ENCODE measurements at places on chromosomes 3 and 15.

GRCh38 chr3:152328841-152329240, 60.1 kb downstream of the MBNL1 start:
- no peak for DNase-seq

- DNase-seq: no peak
Measured at GRCh38 chr3:102235679-102236078, 199.1 kb upstream of the ZPLD1 start.

GRCh38 chr3:139597947-139598346, 58.4 kb upstream of the RBP1 start:
- no peak for DNase-seq

DNA sequence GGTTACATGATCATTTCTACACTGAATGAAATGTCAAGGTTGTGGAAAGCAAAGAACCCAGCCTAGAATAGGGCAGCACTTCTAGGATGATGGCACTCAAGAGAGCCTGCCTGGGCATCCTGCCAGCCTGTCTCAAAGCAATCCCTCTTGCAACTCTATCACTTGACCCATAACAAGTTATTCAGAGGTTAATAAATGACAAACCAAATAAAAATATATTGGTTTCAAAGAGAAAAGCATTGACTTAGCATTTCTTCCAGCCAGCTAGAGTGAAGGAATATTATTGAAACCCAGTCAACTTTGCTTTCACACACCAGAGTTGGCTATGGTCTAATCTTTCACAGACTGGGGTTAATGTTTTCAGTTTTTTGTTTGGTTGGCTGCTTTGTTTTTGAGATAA, 214.6 kb upstream of the UBE2E2 start:
- DNase-seq: no peak

DNA sequence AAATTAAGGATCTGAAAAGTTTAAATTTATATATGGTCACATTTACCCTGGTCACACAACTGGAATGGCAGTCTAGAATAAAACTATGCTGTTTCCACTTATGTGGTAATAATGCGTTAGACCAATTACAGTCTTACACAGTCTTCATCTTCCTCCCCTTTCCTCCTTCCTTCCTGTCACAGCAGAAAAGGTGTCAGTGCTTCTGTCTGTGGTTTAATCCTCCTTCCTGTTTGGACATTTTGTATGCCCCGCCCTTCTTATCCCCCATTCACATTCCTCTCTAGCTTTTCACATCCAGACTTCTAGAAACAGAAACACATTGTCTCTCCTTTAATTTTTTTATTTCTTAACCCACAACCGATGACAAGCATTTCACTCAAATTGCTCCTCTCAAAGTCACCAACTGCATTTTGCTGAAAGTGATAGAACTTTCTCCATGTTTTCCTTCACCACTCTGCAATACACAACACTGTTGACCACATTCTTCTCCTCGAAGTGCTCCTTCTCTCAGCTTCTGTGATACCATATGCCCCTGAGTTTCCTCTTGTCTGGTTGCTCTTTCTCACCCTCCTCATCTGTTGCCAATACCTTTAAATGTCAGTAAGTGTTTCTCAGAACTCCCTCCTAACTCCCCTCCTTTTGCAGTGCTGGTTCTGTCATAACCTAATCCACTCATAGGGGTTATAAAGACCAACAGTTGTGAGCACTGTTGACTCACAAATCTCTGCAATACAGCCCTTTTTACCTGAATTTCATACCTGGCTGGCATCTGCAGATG, 271.6 kb downstream of the UBE2E2 start:
- no peak for DNase-seq

- DNase-seq: no peak
Measured at GRCh38 chr15:41024885-41025284, 71.6 kb downstream of the CHAC1 start.

GRCh38 chr3:78977073-78977472, 790.7 kb downstream of the ROBO1 start:
- DNase-seq: no peak

DNA sequence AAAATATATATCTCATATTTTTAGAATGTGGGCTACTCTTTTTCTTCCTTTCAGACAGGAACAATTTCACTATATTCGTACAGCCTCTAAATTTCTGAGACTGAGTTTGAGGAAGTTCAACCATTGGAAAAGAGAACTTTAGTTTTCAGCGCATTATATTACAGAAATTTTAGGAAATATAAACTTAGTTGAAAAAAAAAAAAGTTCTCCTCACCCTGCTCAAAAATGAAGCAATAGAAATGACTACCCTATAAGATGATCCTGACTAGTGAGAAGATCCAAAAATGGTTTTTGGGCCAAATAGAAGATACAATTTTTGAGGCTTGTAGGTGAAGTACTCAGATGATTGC, 139.6 kb downstream of the MCTP2 start:
- DNase-seq: no peak

DNA sequence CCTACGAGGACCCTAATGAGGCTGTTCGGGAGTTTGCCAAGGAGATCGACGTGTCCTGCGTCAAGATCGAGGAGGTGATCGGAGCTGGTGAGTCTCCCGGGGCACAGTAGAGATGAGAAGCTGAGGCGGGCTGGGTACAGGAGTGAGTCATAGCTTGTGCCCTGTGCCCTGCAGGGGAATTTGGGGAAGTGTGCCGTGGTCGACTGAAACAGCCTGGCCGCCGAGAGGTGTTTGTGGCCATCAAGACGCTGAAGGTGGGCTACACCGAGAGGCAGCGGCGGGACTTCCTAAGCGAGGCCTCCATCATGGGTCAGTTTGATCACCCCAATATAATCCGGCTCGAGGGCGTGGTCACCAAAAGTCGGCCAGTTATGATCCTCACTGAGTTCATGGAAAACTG, 17.9 kb downstream of the EPHB3 start:
- no peak for DNase-seq

DNA sequence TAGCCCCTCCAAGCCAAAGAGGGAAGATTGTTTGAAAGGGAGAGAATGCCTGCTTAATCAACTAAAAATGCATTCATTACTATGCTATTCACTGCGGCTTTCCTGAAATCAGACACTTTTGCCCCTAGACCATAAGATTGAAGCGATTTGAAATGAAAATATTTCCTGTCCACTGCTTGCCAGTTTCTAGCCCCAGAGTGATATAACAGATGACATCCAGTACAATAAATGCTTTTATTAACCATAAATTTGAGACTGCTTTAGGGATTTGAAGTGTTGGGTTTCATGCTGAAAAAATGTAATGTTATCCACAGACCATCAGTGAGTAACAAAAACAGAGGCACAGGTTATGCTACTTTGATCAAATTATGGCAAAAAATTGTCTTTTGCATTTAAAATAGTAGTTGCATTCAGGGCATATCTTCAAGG, 14.1 kb downstream of the IL17RD start:
- no peak for DNase-seq

DNA sequence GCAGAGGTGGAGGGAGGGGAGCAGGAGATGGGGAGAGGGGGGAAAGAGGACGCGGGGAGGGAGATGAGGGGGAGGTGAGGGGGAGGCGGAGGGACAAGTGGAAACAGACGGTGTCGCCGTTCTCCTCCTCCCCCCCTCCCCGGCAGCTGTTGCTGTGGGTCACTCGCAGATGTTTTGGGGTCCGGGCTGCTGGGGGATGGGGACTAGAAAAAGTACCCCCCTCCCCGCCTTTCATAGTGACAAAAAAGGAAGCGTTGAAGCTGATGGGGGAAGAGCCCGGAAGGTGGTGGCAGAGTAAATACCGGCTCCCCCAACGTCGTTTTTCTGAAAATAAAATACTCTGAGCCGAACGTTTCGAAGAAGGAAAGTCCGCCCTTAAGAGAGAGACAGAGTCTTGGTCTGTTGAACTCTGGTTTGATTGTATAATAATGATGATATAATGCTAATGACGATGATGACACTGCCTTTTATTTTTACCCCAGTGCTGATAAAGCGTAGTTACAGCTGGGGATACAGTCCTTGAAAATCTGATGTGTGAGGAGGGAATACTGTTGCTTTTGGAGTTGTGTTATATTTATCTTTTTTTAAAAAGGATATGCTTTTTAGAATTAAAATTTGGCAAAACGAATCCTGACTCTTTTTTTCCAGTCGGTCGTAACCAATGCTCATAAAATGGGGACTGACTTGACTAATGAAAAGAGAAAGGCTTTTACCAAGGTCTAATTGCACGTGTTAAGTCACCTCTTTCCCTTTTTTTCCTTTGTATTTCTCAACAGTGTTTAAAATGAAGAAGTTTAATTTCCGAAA, 993 bp downstream of the STXBP5L start:
- DNase-seq: no peak

- no peak for DNase-seq
Measured at GRCh38 chr15:68313501-68314410, 36.2 kb downstream of the FEM1B start.

GRCh38 chr15:91884606-91885005, 31.1 kb downstream of the SLCO3A1 start:
- no peak for DNase-seq

GRCh38 chr3:127987309-127987995, 64.8 kb upstream of the SEC61A1 start:
- DNase-seq: no peak

- no peak for DNase-seq
Measured at GRCh38 chr3:172919297-172919683, 168.8 kb downstream of the ECT2 start.

- no peak for DNase-seq
Measured at GRCh38 chr3:98772022-98772421, 8.9 kb downstream of the ST3GAL6 start.

DNA sequence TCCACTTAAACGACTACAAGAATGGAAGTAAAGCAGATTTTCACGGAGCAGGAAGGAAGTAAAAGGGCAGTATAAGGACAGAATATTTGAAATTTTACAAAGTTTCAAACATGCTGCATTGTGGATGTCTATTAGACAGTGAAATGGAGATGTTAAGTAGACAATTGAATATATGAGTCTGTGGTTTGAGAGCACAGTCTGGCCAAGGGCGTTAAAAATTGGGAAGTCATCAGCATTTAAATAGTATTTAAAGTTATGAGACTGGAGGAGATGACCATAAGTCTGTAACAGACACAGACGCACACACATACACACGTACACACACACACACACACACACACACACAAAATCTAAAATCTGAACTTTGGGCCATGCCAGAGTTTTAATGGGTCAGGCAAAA, 935.9 kb downstream of the EPHA3 start:
- DNase-seq: no peak

- no peak for DNase-seq
Measured at GRCh38 chr15:69232144-69232543, 66.6 kb upstream of the PAQR5 start.

DNA sequence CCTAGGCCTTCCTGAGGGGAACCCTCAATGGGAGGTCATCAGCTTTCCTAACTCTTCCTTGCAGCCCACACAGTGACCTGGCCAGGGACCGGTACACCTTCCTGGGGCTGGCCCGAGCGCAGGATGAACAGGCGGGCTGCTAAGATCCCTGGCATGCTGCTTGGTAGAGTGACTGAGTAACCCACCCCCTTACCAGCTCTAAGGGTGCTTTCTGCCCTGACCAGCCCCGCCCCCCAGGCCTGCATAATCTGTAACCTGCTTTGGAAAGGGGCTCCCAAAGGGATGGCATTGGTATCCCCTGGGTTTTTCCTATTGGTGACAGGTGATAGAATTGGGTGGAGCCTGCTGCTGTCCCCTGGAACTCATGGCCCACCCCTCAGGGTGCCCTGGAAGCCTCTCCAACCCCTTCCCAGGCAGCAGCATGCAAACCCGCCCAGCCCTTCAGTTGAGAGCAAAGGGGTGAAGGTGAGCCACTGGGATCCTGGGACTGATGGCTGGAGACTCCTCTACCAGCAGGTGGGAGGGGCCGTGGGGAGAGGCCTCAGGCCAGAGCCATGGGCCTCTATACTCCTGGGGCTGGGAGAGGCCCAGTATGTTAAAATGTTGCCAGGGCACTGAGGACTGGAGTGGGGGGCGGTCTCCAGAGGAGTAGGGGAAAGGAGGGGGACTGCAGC, 11.1 kb upstream of the KIF7 start:
- DNase-seq: no peak
